Activated T-cell treated with anti-CD3 and anti-CD28 coated beads, Interleukin-2, amount 50 U/mL, for 4 hours (primary cell): ENCODE measurements at places on chromosomes 16 and 17.

DNA sequence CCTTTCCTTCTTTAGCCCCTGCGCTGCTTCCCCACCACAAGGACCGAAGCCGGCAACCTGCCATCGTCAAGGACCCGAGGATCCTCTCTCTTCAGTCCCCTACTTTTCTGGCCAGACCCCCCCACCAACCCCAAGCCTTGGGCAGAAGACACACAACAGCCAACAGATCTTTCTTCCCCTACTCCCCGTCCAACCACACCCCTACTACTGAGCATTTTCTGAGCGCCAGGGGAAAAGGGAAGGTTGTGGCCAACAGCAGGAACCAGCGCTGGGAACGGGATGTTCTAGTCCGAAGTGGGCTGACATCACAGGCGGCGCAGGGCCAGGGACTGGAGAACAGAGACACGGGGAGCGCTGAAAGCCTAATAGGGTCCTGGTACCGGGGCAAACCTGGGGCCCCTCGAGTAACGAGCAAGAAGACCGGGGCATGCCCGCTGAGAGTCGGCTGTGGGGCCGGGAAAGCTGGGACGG, 528 bp downstream of the PER1 start:
- no peak for DNase-seq

DNA sequence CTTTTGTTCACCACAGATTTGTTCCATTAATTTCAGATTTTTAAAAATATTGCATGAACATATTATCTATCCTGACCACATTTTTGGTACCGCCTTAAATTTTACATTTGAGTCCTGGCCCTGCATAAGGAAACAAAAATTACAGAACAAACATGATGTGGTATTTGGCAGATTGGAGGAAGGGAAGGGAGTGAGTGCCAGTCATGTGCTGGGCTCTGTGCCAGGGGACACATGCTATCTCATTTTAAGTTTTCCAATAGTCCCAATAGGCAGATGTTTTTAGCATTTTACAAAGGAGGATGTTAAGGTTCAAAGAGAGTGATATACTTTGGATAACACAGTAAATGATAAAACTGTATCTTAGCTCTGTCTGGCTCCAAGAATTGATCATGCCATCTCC, 185.1 kb downstream of the CDK5R1 start:
- DNase-seq, result no peak

DNA sequence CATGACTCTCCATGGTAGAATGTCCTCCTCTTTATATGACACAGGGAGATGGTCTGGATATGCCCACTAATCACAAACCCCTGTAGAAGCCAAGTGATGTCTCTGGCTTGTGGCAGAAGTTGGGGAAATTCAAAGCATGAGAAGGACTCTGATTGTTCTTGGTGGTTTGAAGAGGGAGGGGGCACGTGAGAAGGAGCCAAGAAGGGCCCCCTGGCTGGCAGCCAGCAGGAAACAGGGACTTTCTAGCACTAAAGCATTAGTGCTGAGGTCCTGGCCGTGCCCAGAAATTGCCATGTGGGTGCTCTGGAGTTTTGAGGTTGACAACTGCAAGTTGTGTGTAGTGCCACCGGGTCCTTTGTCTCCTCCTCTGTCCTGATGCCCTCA, 199.9 kb downstream of the LGALS9B start:
- peak; percentile 12 for DNase-seq

GRCh38 chr16:84465154-84465553, 39.3 kb downstream of the MEAK7 start:
- no peak for DNase-seq

DNA sequence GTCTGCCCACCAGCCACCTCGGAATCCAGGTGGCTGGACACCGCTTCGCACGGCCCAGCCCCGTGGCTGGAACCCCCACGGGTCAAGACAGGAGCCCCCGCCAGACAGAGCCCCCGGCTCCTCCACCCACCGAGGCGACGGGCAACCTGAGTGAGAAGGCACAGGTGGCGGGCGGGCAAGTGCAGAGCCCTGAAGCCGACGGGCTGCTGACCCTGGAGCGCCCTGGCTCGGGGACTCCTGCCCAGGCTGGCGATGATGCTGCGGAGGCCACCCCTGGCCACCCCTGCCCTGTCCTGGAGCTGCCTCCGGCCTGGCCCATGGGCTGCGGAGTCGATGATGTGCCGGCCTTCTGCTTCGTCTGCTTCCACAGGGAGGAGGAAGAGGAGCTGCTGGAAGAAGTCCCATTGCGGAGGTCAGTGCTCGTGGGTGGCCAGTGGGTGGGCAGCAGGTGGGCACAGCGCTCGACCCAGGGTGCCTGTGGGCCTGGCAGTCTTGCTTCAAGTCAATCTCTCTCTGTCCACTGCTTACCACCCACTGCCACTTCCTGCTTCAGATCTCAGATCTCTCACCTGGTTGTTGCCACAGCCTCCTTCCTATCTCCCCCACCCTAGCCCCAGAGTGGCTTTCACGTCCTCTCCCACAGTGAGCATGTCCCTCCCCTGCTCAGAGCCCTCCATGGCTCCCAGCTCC, 33.1 kb upstream of the SBK1 start:
- DNase-seq, result no peak

DNA sequence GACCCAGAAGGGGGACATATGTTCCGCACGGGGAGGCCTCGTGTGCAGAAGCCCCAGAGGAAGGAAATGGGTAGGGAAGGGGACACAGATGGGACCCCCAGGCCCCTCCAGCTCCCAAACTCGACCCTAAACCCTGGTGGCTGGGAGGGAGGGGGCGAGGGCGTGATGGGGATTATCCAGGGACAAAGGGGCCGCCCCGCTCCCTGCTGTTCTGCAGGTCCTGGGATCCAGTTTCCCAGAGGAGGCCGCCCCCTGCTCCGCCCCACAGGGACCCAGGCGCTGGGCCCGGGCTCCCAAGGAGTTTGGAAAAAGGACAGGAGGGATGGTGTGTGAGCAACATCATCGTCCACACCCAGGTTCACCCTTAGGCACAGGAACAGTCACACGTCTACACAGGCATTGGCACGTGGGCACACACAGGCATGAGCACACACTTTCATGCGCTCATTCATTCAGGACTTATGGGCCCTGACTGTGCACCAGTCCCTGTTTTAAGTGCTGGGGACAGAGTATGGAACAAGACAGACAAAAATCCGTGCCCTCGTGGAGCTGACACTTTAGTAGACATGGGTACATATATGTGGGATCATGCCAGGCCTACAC, 12.8 kb upstream of the FBXL19 start:
- no peak for DNase-seq

DNA sequence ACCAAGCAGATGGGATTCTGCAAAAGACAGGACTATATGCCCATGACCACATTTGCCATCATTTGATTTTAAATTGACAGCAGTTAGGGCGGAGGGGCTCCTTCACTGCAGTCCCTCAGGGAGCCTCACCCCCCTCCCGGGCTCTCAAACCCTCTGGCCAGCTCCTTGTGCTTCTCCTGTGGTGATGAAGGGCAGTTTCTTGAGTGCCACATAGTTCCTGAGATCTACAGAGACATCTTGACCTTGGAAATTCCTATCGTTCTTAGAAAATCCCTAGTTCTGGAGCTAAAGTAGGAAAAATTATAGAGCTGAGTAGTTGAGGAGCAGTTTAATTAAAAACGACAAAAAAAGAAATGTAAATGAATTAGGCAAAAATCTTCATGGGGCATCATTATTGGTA, 231.5 kb downstream of the CCDC182 start:
- no peak for DNase-seq

DNA sequence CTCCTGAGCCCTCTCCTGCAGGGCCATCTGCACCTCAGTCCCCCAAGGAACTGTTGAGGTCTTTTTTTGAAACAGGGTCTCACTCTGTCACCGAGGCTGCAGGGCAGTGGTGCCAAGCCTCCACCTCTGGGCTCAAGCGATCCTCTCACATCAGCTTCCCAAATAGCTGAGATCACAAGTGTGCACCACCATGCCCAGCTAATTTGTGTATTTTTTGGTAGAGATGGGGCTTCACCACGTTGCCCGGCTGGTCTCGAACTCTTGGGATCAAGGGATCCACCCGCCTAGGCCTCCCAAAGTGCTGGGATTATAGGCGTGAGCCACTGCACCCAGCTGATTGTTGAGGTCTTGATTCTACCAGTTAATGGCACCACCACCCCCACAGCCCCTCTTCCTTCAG, 27.9 kb upstream of the ENDOV start:
- no peak for DNase-seq

- DNase-seq, result no peak
Observed at GRCh38 chr17:3956327-3956957, 7.8 kb downstream of the ATP2A3 start.

DNA sequence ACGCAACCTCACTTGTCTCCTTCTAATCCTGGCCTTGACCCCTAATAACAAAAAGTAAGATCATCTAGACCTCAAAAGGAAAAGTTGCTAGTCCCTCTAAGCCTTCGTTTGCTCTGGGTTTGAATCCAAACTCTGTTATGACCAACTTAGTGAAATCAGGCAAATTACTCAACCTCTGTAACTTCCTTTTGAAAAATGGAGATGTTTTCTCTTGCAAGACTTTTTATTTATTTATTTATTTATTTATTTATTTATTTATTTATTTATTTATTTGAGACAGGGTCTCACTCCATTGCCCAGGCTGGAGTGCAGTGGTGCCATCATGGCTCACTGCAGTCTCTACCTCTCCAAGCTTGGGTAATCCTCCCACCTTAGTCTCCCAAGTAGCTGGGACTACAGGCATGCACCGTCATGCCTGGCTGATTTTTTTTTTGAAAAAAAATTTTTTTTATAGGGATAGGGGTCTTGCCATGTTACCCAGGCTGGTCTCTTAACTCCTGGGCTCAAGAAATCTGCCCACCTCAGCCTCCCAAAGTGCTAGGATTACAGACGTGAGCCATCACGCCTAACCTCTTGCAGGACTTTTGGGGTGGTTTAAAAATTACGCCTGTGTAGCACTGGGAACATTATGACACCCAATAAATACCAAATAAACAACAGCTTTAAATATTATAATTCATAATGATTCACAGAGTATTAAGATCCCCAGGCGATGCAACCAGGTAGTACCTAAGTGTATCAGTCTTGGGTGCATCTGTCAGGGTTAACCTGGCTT, 63.4 kb downstream of the PITPNC1 start:
- DNase-seq, result no peak

DNA sequence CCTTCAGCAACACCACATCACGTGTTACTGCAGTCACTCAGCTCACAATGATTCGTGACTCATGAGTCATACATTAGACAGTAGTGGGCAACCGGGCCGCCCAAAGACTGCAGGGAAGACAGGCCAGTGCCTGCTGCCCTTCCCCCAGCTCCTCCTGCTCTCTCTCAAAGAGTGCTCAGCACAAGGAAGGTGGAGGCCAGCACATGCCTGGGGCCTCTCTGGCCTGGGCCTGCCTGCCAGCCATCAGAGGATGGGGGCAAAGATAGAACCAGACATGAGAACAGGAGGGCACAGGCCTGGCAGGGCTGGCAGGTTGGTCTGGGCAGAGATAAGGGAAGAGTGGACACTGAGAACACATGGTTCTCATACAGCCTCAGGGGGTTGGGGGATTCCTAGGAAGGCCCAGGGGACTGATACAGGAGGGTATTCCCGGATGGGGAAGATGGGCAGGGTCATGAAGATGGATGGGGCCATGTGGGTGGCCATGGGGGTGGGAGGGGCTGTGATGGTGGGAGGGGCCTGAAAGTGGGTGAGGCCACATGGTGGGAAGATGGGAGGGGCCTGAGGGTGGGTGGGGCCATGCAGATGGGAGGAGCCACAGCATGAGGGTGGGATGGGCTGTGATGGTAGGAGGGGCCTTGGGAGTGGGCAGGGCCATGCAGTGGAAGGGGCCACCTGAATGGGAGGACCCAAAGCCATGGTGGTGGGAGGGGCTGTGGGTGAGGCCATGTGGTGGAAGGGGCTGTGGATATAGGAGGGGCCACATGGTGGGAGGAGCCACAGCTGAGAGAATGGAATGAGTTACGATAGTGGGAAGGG, 29.0 kb downstream of the KATNB1 start:
- no peak for DNase-seq

DNA sequence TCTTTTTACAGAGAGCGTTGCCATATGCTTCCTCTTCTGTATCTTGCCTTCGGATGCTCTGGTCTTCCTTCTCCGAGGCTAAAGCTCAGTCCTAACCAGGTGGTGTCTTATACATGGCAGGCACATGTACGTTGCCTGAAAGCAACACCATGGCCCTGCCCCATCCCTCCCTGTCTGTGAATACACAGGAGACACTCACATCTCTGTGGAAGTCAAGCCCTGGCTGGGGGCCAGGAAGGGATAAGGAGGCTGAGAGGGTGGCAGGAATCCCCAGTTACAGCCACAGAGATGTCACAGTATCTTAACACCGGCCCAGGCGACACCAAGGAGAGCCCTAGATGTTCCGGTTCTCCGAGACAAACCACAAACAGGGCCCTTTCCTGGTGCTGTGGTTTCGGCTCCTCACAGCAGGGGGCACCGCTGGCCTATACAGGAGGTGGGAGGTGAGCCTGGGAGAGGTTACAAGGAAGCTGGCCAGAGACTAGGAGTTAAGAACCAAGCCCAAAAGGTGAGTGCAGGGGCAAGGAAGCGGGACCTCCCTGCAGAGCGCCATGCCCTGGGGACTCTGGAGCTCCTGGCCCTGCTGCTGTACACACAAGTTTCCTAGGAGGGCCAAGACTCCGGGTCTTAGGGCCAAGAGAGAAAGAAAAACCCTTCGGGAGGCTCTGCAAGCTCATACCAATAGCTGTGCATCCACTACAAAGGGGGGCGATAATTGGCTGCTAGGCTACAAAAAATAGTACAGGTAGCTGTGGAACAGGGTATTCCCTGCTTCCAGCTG, 41.7 kb downstream of the SRL start:
- no peak for DNase-seq

- peak; percentile 54 for DNase-seq
Observed at GRCh38 chr17:77281122-77281903, 140.5 kb downstream of the SEC14L1 start.

GRCh38 chr16:49545741-49546448, 172.3 kb downstream of the C16orf78 start:
- DNase-seq, result no peak

DNA sequence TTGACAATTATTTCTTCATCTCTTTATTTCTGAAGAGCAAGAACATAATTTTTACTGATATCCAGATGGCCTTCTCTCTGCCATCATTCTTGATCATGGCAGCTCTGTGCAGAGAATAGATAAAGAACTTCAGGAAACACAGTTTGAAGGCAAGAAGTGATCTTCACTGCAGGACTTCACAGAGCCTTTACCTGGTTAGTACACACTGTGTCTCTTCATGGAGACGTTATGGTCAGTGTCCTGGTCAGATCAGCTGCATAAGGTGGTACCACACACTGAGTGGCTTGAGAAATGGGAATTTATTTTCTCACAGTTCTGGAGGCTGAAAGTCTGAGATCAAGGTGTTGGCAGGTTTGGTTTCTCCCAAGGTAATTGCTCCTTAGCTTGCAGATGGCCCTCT, 129.5 kb downstream of the UTP18 start:
- no peak for DNase-seq

GRCh38 chr17:7407485-7408251, at the start of gene NLGN2:
NLGN2 (plus strand) TSS chr17:7407845; CDS start chr17:7408256, 411 bp downstream.
- DNase-seq, result no peak

GRCh38 chr17:69812240-69812837, 262.7 kb upstream of the KCNJ16 start:
- DNase-seq, result no peak

DNA sequence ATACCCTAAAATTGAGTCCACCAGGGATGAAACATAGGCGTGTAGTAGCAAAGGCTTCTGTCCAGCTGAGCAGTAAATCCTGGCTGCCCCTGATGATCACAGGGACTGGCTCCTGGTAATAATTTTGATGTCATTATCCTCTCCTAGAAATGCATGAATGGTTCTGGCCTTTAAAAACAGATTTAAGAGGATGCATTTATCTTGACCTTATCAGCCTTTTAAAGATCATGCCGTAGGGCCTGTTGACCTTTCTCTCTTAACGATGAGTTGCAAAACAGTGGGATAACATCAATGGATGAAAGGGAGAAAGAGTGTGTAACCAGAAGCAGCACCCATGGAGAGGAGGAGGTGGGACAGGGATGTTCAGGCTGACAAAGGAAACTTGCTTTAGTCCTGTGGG, 128.5 kb downstream of the CA10 start:
- no peak for DNase-seq
